Bronchial epithelial cell (primary cell): ENCODE measurements at places on chromosomes 12 and 14.
A peak's percentile ranks its signal among the peaks of the same experiment; 100 is the strongest.

DNA sequence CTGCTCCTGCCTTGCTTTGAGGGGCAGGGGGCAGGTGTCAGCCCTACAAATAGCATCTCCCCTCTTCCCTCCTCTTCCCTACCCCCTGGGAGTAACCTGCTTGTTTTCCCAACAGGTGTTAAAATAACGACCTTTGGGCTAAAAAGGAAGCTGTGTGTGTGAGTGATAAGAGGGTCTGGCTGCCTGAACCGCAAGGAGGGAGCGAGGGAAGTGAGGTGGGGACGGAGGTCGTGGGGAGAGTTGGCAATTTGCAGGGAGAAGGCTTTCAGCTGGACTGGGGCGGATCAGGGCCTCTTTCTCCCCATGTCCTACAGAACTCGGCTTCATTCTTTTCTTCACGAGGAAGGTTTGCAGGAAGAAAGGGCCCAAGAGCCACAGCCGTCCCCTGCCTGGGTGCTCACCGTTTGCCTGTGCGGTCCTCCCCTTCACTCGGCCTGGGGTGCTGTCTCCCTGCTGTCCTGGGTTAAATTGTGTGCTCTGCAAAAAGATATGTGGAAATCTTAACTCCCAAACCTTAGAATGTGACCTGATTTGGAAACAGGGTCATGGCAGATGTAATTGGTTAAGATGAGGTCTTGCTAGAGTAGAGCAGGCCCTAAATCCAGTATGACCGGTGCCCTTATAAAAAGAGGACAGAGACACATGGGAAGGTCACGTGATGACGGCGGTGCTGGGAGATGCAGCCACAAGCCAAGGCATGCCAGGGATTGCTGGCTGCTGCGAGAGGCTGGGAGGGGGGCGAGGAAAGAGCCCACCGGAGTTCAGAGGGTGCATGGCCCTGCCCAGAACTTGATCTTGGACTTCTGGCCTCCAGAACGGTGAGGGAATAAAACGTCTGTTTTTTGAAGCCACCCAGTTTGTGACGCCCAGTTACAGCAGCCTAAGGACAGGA, 38.7 kb upstream of the NCOR2 start:
- DNase-seq: no peak

DNA sequence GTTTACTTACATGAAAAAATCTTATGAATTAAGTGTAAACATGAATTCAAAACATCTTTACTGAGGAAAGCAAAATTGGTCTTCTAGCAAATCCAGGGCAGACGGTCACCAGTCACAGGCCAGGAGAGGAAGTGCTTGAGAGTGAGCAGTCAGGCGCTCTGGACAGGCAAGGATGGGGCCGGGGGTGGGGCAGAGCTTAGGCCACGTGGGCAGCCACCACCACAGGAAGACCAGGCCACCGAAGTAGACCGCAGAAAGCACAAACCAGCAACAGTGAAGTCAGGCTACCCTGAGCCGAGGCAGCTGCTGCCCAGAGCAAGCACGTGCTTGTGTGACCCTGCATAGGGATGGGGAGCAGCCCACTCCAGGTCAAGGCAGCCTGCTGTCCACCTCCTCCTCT, 33.5 kb downstream of the SLC6A12 start:
- no peak for DNase-seq

DNA sequence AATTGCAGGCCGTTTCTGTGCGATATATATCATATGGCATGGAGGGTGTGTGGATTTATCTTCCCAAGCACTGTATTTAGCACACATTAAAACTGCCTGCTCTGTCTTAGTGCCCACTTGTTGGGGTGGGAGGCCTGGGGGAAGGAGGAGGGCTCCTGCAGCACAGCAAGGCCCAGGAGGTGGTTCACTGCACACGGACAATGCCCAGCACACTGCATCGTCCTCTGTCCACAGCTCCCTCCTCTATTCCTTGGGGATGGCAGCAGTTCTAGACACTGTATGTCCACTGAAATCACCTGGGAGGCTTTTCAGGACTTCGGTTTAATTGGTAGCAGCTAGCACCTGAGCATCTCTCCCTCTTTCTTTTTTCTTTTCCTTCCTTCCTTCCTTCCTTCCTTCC, 161.2 kb downstream of the KTN1 start:
- DNase-seq: no peak

- no peak for DNase-seq
Measured at GRCh38 chr14:68681256-68682011, 111.4 kb downstream of the ZFP36L1 start.

DNA sequence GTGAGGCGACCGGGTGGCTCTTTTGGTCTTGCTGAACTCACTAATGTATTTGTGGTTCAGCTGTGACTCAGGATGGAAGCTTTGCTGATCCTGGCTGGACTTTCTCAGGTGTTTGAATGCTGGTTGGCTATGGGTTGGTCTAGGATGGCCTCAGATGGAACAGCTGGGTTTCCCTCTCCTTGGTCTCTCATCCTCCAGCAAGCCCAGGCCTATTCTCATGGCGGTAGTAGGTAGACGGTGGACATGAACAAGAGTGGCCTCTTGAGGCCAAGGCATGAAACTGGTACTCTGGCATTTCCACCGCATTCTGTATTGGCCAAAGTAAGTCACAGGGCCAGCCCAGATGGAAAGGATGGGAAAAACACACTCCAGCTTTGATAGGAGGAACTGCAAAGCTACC, 11.8 kb upstream of the POLR3B start:
- peak; percentile 77 for DNase-seq

- no peak for DNase-seq
Measured at GRCh38 chr14:76773956-76774820, 12.9 kb downstream of the VASH1 start.

GRCh38 chr12:132874175-132874574, 13.2 kb downstream of the CHFR start:
- DNase-seq: no peak

DNA sequence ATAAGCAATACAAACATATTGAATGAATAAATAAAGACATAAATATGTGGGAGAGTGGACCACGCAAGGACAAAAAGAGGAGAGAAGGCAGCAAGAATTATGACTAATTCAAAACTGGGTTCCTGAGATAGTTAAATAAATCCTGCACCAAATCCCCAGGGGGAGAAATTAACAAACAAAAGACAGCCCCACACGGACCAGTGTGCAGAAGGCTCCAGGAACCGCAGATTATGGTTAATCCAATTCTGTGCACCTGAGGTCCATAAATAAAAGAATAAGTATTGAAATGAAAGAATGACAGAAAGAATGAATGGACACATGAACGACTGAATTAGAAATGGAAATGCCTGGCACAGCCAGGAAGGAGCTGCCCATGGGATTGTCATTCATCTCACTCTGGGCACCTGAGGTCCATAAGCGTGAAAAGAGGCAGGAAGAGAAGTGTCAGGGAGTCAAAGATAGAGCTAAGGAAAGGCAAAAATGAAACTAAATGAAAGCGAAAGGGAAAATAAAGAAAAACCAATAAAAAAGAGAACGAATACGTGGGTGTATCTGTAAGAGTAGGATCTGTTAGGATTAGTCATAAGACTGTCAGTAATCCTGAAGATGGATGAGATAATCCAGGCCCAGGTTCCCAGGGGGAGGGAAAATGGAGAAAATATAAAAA, 23.3 kb downstream of the MEG3 start:
- no peak for DNase-seq

- DNase-seq: no peak
Measured at GRCh38 chr14:56124327-56124726, 6.1 kb downstream of the PELI2 start.

DNA sequence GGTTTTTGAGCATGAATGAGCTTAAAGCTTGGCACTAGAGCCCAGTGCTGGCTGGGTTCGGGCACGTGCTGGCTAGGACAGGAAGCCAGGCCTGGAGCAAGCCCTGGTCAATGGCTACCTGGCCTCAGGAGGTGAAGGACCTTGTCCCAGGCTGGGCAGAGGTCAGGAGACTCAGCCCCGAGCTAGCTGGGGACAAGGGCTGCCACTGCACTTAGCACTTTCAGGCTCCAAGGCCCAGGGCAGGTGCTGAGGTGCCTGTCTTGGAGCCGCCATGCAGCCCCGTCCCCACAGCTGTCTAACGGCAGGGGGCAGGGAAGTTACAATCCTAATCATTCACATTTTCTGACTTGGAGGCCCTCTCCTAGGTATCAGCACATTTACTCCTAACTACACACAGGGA, 4.3 kb upstream of the AQP6 start:
- no peak for DNase-seq

DNA sequence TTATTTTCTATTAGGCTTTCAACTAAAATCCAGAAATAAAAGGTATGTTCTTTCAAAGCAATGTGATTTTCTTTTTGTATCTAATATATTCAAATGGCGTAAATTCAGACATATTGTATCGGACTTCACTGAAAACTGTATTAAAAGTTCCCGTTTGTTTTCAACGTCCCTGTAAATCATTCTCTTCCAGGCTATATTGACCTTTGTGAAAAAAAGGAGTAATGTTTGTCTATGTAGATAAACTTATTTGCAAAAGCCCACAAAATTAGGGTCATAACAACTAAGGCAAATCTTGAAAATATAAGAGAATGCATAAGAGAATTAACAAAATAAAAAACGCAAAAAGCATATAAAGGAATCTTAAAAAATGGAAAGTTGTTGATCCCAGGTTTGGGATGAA, 1492.4 kb downstream of the AACS start:
- no peak for DNase-seq

- no peak for DNase-seq
Measured at GRCh38 chr14:86532219-86532618, 1002.3 kb downstream of the FLRT2 start.

GRCh38 chr12:117854339-117855012, 114.3 kb downstream of the KSR2 start:
- DNase-seq: peak; percentile 38

- DNase-seq: peak; percentile 99
Measured at GRCh38 chr14:55103005-55103640, 25.9 kb upstream of the LGALS3 start.

- no peak for DNase-seq
Measured at GRCh38 chr12:121871467-121871866, 12.8 kb upstream of the HPD start.

DNA sequence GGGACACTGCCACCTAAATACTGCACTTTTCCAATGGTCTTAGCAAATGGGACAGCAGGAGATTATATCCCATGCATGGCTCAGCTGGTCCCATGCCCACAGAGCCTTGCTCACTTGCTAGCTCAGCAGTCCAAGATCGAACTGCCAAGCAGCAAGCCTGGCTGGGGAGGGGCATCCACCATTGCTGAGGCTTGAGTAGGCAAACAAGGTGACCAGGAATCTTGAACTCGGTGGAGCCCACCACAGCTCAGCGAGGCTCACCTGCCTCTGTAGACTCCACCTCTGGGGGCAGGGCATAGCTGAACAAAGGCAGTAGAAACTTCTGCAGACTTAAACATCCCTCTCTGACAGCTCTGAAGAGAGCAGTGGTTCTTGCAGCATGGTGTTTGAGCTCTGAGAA, 370.8 kb upstream of the MGAT4C start:
- no peak for DNase-seq

GRCh38 chr14:99819514-99819913, 26.3 kb downstream of the EML1 start:
- no peak for DNase-seq
